Naive thymus-derived CD8-positive, alpha-beta T cell (primary cell): ENCODE measurements at places on chromosomes 7 and 10. TPM values are rescaled to one million over a fixed set of nuclear protein-coding genes. Genes with fewer than 3 reads are reported as not detected.

GRCh38 chr10:71421075-71421434 lies 24.3 kb downstream of the CDH23 start:
- H3K4me3 ChIP-seq, result no peak overlapping the region
- no peak overlapping the region for H3K27ac ChIP-seq
- no peaks in the 10 kb centered on the region for H3K36me3 ChIP-seq
- H3K27me3 ChIP-seq, result peaks cover 20% of the 10 kb centered on the region
- H3K4me1 ChIP-seq, result no peaks in the 10 kb centered on the region

- peak overlapping the region; percentile 52 for H3K27ac ChIP-seq
- DNase-seq, result peak; percentile 53
- no peak overlapping the region for H3K4me3 ChIP-seq
- peaks cover 69% of the 10 kb centered on the region for H3K36me3 ChIP-seq
- H3K4me1 ChIP-seq, result peaks cover 40% of the 10 kb centered on the region
- H3K27me3 ChIP-seq, result no peaks in the 10 kb centered on the region
Measured at GRCh38 chr10:73159038-73159648, 8.7 kb downstream of the ECD start.

- H3K27ac ChIP-seq, result no peak overlapping the region
- H3K4me3 ChIP-seq, result no peak overlapping the region
- H3K27me3 ChIP-seq, result peaks cover 9% of the 10 kb centered on the region
- no peaks in the 10 kb centered on the region for H3K4me1 ChIP-seq
- no peaks in the 10 kb centered on the region for H3K36me3 ChIP-seq
- DNase-seq, result no peak
Measured at GRCh38 chr10:955820-956217, 24.3 kb upstream of the LARP4B start.

GRCh38 chr7:83611776-83612175 lies 37.2 kb downstream of the SEMA3E start:
- H3K27ac ChIP-seq, result no peak overlapping the region
- no peak for DNase-seq
- no peak overlapping the region for H3K4me3 ChIP-seq
- no peaks in the 10 kb centered on the region for H3K4me1 ChIP-seq
- H3K27me3 ChIP-seq, result no peaks in the 10 kb centered on the region

The ETV1 gene
- not detected for total RNA-seq

- no peak overlapping the region for H3K27ac ChIP-seq
- DNase-seq, result no peak
- no peak overlapping the region for H3K4me3 ChIP-seq
- no peaks in the 10 kb centered on the region for H3K36me3 ChIP-seq
- H3K4me1 ChIP-seq, result no peaks in the 10 kb centered on the region
- no peaks in the 10 kb centered on the region for H3K27me3 ChIP-seq
Measured at GRCh38 chr10:76492026-76492425, 1060.6 kb downstream of the LRMDA start.

GRCh38 chr7:134514663-134515062 lies 12.7 kb upstream of the AKR1B10 start:
- no peak overlapping the region for H3K27ac ChIP-seq
- H3K36me3 ChIP-seq, result no peaks in the 10 kb centered on the region
- no peak overlapping the region for H3K4me3 ChIP-seq
- H3K27me3 ChIP-seq, result peaks cover 13% of the 10 kb centered on the region
- H3K4me1 ChIP-seq, result peaks cover 2% of the 10 kb centered on the region

DNA sequence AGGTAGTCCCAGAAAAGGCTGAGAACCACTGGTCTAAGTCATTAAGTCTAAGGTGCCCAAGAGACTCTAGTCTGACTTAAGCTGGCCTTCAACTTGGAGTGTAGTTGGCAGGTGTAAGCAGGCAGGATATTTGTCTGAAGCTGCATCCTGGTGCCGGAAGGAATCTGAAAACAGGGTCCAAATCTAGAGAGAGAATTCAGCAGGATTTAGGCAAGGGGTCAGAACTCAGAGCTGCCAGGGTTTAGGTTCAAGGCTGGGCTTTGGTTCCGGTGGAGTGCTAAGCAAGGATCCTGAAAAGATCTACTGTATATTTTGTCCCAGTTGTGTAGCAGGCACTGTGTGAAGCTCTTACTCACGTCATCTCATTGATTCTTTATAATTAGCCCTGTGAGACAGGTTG lies 16.5 kb upstream of the SEPTIN7 start:
- H3K27me3 ChIP-seq, result no peaks in the 10 kb centered on the region
- no peak overlapping the region for H3K4me3 ChIP-seq
- DNase-seq, result no peak

GRCh38 chr7:158536871-158537515 lies 50.6 kb downstream of the PTPRN2 start:
- peaks cover 6% of the 10 kb centered on the region for H3K4me1 ChIP-seq
- H3K4me3 ChIP-seq, result no peak overlapping the region
- H3K27me3 ChIP-seq, result no peaks in the 10 kb centered on the region
- DNase-seq, result no peak
- H3K27ac ChIP-seq, result no peak overlapping the region
- H3K36me3 ChIP-seq, result no peaks in the 10 kb centered on the region

DNA sequence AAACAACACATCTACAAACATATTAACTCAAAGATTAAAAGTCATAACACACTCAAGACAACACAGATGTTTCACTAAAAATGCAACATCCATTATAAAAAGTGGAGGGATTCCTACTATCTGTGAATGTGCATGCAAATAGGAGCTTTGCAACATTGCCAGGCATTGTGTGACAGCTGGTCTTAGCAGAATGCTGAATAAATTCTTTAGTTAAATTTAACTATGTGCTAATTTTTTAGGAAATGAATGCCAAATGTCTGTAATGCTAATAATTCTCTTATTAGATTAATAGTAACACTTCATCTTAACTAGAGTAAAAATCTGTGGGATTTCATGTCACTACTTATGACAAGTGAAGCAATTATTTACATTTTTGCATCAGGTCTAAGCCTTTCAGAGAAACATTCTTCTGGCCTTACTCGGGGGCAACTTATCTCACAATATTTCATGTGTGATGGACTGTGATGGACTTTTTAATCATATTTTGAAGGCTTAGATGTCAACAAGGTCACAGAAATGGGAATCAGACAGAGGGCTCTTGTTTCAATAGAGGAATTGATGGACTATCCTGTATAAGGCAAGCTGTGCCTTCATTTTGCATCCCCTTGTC lies 524.6 kb upstream of the KCND2 start:
- H3K27me3 ChIP-seq, result no peaks in the 10 kb centered on the region
- H3K4me1 ChIP-seq, result no peaks in the 10 kb centered on the region
- H3K27ac ChIP-seq, result no peak overlapping the region
- no peaks in the 10 kb centered on the region for H3K36me3 ChIP-seq
- DNase-seq, result no peak

The PDCD11 gene
- total RNA-seq, result 40.3 TPM
